ENCODE measurements at places on chromosomes 4 and X.

- no peak for DNase-seq
Observed at GRCh38 chr4:168758351-168758876, 251.6 kb downstream of the CBR4 start.

DNA sequence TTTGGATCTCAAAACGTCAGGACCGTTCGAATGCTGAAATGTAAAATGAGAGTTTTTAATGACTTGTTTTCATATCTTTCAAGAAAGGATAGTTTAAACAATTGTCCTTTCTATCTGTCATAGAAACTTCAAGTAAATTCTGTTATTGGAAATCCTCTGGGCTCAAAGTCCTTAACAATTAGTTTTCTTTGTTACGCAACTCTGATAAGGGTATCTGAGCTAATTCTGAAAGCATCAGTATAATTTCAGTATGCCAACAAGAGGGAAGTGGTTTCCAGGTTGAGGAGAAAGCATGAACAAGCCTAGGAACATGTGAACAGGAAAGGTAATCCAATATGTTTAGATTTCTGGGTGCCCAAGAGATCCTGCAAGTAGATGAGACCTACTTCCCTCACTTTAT is 22.0 kb downstream of the ADH7 start:
- no peak for DNase-seq

GRCh38 chrX:2574271-2574670 is 73.5 kb upstream of the DHRSX start:
- DNase-seq: no peak

GRCh38 chr4:125368671-125369081 is 53.9 kb downstream of the FAT4 start:
- peak; percentile 54 for DNase-seq

DNA sequence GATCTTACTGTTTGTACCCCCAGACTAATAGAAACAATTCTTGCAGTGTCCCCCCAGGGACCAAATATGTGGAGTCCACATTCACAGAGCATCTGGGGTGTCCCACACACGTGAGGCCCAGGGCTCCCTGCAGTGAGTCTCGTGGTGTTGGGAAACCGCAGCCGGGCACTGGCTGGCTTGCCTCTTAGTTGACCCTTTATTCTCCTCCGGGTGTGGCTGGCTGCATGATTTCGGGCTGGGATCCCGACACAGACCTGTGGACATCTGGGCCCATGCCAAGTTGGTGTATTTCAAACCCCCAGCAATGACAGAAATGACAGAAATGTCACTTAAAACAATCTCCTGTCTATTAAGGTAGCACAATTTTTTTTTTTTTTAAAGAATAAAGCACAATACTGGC is 15.6 kb upstream of the CLDN24 start:
- no peak for DNase-seq

GRCh38 chrX:2185341-2186082 is 315.3 kb downstream of the DHRSX start:
- DNase-seq: no peak

GRCh38 chr4:3508542-3508941 is 23.7 kb downstream of the LRPAP1 start:
- no peak for DNase-seq

DNA sequence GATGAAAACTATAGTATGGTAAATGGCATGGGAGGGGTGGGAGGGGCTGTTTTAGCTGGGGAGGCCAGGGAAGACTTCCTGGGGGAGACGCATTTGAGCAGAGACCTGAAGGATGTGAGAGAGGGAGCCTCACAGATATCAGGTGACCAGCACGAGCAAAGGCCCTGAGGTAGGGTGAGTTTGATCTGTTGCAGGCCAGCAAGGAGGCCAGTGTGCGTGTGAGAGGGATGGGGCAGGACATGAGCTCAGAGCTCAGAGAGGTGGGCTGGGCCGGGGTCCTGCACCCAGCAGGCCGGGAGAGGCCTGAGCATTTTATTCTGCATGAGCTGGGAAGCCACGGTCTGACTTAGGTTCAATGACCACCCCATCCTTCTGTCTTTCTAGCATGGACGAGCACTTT is 80.0 kb downstream of the PPP2R2C start:
- no peak for DNase-seq

- DNase-seq: no peak
Observed at GRCh38 chr4:24245491-24245820, 338.9 kb downstream of the DHX15 start.

GRCh38 chrX:41043196-41043595 is 42.0 kb upstream of the USP9X start:
- DNase-seq: no peak

GRCh38 chr4:158609116-158609515 is 62.6 kb downstream of the C4orf46 start:
- no peak for DNase-seq

DNA sequence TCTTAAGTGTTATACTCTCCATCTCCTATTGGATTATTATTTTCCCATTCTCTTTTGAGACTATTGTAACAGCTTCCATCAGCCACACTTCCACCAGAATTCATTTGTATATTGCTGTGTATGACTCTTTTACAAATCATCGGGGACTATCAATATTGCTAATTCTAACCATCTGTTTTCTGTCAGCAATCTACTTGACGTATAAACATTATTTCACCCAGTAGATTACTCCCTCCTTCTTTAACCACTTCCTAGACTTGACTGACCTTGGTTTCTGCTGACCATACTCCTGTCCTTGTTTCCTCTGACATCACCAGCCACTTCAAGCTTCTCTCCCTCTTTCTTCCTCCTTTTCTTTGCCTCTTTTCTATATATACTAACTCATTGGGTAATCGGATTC is 402.9 kb downstream of the PCDH18 start:
- DNase-seq: no peak

DNA sequence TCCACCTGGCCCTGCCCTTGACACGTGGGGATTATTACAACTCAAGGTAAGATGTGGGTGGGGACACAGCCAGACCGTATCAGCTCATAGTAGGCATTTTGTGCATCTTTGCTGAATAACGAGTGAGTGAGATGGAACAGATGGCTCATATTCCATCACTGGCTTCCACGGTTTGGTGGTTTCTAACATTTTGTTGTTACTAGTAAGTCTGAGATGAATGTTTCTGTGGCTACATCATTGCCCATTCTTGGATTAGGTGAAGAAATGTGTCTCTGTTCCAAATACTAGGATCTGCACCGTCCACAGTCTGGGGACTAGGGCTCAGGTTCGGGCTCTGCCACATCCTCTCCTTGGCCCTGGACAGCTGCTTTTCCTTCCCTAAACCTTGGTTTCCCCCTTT is 3.6 kb downstream of the ABLIM2 start:
- no peak for DNase-seq

GRCh38 chrX:38839277-38839676 is 38.0 kb downstream of the MID1IP1 start:
- DNase-seq: no peak

- no peak for DNase-seq
Observed at GRCh38 chrX:154040307-154040756, 20.6 kb upstream of the IRAK1 start.

DNA sequence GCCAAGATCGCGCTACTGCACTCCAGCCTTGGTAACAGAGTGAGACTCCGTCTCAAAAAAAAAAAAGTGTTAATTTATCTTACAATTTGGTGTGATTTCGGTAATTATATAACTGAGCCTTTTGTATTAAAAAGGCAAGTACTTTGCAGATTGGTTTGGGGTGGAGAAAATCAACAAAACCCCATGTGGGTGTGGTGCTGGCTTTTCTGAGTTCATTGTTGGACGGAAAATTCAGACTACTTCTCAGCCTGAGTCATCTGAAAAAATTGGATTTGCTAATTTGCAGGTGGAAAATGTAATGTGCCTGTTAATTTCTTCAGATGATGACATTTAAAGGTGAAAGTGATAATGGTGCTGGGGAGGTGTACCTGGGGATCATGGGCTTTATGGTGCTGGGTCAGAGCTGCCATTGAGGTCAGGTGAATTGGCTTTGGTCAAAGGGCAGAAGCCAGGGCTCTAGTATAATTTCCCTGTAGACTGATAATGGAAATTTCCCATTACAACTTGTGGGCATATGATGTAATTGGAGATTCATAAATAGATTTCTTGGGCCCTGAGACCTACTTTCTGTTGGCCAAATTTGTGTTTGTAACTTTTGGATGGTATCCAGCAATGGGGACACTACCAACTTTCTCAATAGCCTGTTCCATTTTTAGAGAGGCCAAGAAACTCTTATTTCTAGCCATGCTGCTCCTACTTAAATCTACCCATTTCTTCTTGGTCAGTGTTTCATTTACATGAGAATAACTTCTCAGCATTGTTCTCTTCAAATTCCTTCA is 74.3 kb upstream of the TEX13D start:
- no peak for DNase-seq

DNA sequence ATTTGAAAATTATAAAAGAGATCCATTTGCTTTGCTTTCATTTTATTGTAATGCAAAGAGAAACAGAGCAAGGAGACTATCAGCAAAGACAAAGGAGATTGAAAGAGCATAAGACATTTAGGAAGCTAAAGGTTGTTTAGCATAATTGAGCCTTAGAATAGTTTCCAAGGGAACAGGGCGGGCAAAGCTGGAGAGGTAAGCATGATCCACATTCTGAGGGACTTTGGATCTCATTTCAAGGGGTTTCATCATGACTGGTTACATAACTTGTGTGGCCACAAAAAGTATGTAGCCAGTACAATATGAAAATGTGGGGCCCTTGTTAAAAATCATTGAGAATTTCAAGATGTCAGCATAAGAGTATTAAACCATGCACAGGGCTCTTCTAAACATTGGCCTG is 406.5 kb downstream of the RPA4 start:
- DNase-seq: no peak

DNA sequence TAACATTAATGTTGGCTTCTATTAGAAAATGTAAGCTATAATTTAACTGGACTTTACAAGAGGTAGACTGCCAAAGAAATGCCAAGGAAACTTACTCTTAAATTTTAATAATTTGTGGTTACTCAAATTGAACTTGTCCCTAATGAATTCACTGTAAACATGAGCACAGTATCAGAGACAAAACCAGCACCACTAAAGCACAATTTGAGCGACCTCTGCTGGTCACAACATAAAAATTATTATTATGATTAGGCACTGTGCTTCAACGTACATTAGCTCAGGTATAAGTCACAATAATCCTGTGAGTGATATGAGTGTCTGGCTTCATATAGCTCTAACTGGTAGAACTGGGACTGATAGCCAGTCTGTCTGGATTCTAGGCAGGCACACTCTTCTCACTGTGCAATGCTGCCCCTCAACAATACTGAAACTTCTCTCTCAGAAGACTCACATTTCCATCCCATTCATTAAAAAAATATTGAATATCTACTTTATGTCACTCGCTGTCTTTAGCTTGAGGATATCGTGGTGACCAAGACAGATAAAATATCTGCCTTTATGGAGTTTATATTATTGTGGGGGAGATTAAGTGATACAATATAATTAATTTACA is 8.0 kb downstream of the NUDT6 start:
- DNase-seq: no peak

- no peak for DNase-seq
Observed at GRCh38 chr4:2598511-2599303, 62.3 kb downstream of the FAM193A start.

Measured in glomerular endothelial cell (primary cell).